ENCODE measurements at places on chromosomes 16 and 17.

- no peak for DNase-seq
Measured at GRCh38 chr16:2007081-2007836, 2.4 kb downstream of the ZNF598 start.

GRCh38 chr17:44409309-44410028, 20.0 kb upstream of the ITGA2B start:
- DNase-seq, result no peak

DNA sequence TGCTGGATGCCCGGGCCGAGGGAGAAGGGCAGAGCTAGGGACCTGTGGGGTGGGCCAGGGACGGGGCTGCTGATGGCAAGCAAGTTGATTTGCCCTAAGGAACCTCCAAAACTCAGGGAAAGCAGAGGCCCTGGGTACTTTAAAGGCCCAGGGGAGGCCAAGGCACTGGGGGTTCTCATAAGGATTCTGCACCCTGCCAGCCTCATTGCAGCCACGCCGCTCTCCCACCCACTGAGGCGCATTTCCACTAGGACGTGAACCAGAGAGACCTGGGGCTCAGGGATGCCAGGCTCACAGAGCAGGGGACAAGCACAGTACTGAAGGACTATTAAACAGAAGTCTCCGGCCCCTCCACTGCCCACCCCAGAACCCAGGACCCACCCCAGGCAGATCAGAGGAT, 39.4 kb upstream of the RBFOX3 start:
- DNase-seq, result no peak

DNA sequence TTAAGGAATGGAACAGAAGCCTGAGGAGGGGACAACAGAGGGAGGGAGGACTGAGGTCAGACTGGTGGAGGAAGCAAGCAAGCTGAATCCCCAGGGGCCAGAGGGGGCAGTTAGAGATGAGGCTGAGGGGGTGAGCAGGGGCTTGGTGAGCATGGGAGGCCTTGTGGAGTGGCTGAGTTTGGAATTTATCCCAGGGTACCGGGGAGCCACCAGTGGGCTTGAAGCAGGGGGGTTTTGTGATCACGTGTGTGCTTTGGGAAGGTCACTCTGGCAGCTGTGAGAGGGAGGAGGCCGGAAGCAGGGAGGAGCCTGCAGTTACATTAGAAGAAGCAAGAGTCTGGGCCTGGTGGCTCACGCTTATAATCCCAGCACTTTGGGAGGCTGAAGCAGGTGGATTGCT, 9.8 kb upstream of the CTCF start:
- DNase-seq, result no peak

DNA sequence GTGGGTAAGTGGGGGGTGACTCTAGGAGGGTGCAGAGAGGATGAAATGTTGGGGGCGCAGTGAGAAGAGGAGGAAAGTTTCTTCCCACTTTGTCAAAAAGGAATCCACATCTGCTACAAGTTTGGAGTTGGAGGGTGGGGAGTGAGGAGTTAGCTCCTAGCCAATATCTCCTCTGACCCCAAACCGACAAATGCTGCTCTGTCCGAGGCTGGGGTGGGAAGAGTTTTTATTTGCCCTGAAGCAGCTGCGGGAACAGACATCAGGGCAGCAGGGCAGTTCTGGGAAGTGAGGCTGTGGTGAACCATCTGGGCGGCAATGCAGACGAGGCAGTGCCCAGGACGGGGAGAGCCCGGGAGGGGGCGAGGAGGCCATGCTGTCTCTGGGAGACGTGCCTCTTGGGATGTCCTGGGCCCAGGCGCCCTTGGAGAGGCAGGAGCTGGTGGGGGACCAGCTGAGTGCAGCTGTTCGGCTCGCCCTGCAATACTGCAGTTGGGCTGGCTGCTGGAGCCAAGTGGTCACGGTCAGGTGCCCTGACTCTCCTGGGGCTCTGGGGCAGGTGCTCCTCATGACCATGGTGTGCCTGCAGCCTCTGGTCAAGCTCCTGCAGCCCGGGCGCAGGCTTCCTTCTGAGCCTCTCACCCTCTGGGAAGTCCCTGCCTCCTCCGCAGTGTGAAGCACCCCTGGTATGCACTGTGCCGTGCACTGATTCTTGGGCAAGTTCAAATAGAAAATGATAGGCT, 6.4 kb upstream of the SOCS3 start:
- DNase-seq, result no peak

GRCh38 chr17:32803544-32803943, 73.4 kb downstream of the MYO1D start:
- DNase-seq, result no peak
